ENCODE measurements at places on chromosomes 12 and 14.
A peak's percentile ranks its signal among the peaks of the same experiment; 100 is the strongest.

DNA sequence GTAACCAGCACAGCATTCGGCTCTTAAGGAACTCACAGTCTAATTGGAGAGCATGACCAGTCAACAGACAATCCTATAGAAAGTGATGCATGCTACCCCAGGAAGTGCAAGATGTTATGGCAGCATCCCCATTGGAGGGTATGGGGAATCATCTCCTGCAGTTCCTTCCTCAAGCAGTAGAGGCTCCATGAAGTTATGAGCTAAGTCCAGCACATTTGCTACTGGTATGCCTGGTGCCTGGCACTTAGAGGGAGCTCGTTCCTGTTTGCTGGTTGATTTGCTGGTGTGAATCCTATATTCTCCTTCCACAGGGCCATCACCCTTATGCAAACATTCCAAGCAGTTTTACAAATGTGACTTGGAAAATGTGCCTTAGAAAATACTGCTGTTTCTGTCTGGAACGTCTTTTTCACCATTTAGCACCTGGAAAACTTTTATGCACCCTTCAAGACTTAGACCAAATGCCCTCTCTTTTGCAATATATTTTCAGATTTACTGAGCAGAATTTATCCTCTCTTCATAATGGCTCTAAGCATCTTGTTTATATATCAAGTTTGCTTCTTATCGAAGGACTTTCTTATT lies 136.1 kb upstream of the WSCD2 start:
- DNase-seq: no peak

- DNase-seq: no peak
Observed at GRCh38 chr14:100591453-100592371, 4.5 kb upstream of the BEGAIN start.

DNA sequence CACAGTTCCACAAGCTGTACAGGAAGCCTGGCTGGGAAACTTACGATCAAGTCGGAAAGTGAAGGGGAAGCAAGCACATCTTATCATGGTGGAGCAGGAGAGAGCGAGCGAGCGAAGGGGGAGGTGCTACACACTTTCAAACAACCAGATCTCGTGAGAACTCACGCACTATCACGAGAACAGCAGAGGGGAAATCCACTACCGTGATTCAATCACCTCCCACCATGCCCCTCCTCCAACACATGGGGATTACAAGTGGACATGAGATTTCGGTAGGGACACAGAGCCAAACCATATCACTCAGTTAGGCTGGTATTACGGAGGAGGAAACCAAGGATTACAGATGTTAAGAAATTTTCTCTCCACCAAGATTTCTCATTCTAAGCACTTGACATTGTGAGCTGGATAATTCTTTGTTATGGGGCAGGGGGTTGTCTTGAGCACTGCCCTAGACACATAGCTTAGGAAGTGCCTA lies 262.0 kb upstream of the G2E3 start:
- DNase-seq: no peak

DNA sequence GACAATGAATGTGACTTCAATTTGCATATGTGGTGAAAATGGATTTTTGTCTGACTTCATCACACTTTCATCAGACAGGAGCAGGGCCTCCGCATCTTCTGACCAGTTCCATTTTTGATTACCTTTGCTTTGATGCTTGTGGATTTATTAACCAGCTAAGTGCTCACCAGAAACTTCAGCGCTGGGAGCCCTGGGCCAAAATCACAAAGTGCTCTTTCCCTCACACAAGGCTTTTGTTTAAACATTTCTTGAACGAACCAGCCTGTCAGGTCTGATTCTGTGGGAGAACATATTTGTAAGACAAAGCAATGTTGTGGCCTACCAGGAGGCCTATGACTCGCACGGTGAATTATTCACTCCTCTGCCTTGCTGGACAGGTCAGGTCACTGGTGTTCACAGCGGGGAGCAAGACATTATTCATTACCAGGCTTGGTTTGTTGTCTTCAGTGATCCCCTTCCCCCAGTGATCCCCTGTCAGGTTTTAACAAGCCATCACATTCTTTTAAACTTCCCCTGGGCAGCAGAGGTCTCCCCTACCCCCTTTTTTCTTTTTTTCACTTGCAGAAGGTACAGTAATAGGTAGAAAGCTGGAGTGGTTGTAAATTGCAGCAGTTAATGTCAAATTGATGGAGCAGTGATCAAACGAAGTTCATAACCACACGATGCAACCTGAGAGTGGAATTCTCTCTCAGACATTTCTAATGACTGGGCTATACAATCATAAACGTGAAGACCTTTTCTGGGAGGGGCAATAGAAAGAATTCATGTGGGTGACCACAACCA lies 167.5 kb upstream of the PRICKLE1 start:
- peak; percentile 63 for DNase-seq

DNA sequence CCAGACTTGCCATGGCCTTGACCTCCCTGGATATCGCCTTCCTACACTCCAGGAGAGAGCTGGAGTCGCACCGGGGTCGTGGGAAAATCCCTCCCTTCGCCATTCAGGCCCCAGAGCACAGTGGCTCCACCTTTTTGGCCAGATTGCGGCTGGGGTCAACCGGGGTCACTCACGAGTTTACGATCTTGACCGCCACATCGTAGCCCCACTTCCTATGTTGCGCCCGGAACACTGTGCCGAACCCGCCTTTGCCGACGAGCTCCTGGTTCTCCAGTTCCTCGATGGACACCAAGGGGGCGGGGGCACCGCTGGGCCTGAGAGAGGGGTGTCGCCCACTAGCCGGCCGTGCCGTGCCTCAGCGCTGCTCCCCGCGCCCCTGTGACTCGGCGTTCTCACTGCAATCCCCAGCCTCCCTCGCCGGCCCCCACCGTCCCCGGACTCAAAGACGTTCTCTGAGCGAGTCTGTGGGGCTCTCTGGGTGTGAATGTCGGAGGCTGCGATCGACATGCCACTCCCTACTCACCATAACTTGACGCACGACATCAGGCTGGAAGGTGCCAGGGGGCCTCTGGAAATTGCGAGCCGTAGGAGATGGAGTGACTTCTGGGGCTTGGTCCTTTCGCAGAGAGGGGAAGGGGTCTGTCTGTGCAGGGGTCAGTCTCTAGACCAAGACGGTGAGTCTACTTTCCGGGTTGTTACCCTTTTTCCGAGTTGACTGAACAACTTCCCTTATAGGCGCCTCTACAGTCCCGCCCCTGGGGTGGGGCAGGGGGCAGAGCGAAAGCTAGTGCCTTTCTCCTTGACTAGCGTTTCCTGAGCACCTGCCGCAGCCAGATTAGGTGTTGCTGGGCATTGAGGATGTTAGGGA lies at the start of gene RIPK3:
TSS of gene RIPK3 (minus strand) at position 708 of the 868 bp plus-strand sequence. CDS start at position 543, 165 bp downstream.
- no peak for DNase-seq

DNA sequence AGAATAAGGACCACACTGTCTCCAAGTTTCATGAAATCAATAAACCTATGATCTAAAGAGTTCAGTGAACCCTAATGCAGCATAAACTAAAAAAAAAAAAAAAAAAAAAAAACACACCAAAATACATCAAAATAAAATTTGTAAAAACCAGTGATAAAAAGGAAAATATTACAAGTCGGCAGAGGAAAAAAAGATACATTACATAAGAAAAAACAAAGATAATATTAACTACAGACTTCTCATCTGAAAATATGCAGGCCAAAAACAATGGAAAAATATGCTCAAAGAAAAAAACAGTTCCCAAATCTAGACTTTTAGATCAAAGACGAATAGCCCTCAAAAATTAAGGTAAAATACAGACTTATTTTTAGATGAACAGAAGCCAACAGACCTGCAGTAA lies 27.6 kb downstream of the MED13L start:
- DNase-seq: no peak

DNA sequence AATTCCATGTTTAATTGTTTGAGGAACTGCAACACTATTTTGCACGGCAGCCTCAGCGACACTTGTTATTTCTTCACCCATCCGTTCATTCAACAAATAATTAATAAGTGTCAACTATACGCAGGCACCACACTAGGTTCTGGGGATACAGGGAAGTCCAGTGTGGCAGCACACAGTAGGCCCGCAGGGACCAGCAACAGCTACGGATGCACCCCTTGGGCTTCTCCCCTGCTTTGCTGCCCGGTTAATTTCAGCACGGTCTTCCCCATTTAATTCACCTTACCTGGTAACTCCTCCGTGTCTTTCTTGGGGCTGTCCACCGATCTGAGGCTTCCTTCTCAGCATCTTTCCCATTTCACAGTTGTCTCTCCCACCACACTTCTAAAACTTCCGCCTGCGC lies 48.3 kb downstream of the ZFP36L1 start:
- no peak for DNase-seq

DNA sequence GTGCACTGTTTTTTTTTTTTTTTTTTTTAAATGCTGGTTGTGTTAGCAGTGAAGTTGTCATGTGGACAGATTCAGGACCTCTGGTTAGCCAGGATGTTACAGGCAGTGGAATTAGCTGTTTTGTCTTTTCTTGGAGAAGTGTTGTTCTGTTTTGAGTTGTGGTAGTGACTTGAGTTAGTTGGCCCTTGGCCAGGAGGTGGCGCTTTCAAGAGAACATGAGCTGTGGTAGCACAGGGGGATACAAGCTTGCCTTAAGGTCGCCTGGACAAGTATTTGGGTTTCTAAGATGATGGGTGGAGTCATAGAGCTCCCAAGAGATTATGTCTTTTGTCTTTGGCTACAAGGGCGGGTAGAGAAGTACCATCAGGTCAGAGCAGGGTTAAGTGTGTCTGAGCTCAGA lies 33.3 kb upstream of the CCDC198 start:
- no peak for DNase-seq

- no peak for DNase-seq
Observed at GRCh38 chr14:84458881-84459280, 1071.1 kb upstream of the FLRT2 start.

DNA sequence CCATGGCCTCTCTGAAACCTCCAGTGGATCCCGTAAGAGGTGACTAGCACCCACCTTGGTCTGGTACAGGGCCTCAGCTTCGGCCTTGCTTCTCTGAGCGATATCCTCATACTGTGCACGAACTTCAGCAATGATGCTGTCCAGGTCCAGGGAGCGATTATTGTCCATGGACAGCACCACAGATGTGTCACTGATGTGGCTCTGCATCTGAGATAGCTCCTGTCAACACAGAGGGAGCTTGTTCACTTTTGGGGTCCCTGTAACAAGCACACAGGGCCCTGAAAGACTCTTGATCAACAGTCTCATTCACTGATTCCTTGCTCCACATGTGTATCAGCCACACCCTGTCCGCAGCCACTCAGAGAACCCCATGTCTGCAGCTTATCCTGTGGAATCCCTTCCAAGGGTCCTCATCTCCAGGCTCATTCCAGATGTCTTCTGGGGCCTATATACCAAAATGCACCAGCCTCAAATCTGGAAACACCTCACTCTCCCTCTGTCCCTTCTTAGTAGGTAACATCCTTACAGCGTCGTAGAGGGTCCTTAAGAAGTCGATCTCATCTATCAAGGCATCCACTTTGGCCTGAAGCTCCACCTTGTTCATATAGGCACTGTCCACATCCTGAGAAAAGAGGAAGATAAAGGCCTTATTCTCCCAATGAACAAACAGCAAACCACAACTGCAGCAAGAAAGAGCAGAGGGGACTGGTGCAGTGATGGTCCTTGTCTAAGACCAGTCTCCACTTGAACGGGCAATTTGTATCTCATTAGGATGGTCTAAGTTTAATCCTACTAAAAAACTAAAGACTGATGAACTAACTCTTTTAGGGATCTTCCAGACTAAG lies 3.5 kb downstream of the KRT3 start:
- DNase-seq: peak; percentile 92

DNA sequence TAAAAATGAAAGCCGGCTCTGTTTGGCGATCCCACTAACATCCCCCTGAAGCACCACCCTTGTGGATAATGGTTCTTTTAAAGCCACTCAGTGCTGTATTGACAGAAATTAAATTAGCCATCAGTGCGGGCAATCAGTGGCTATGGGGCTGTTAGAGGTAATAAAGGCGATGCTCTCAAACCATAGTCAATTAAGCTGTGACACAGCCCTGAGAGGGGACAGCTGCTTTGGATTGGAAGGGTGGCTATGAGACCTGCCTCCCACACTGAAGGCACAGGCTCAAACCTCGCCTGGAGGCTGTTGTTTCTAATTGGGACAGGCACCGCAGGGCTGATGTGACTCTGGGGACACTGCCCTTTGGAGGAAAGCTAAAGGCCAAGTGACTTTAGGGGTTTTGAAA lies 562.2 kb downstream of the VRK1 start:
- no peak for DNase-seq

GRCh38 chr12:49869816-49870500 lies 27.1 kb upstream of the BCDIN3D start:
- DNase-seq: no peak

DNA sequence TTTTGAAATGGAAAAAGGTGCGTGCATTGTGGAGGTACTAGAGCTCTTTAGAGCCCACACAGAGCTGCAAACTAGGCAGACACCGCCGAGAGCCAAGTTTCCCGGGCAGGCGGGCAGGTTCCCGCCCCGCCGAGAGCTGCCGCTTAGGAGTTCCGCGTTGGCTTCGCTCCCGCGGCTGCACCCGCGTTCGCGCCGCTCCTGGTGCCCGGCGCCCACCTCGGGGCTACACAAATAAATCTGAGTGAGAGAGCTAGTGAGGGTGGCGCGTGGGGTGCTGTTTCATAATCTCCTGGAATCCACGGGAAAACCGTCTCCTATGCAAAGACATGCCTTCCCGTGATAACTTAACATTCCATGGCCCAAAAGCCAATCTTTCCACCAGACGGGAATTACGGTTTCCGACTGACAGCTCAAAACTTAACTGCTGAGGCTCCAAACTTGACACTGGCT lies 645 bp downstream of the KITLG start:
- DNase-seq: no peak

- DNase-seq: no peak
Observed at GRCh38 chr14:74980731-74981461, 21.8 kb upstream of the EIF2B2 start.

DNA sequence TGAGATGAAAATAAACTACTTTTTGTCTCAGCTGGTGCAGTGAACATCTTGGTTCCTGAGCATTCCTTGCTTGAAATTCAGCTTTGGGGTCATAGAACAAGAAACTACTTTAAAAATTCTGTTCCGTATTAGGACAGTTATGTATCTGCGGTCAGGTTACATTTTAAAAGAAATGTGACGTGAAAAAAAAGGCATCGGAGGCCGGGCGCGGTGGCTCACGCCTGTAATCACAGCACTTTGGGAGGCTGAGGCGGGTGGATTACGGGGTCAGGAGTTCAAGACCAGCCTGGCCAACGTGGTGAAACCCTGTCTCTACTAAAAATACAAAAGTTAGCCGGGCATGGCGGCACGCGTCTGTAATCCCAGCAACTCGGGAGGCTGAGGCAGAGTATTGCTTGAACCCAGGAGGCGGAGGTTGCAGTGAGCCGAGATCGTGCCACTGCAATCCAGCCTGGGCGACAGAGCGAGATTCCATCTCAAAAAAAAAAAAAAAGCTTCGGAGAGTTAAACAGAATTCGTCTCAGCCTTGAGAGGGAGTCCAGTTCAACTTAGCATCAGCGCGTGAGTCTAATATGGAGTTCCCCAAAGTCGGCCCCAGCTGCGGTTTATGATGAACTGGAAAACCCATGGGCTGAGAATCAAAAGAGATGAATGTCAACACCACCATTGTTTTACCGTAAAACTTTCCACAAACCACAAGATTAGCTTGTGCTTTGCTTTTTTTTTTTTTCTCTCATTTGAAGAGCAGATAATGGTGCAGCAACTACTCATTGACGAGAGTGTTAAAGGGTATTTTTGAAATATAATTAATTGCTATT lies 2.1 kb upstream of the SLC2A13 start:
- no peak for DNase-seq

All from SJSA1 (cell line).